Ureter (tissue), 1 donor: ENCODE measurements at places on chromosomes 6 and 20. TPM values are rescaled to one million over a fixed set of nuclear protein-coding genes. Genes with fewer than 3 reads are reported as not detected.
A peak's percentile ranks its signal among the peaks of the same experiment; 100 is the strongest.

Gene PRKN
- 12.1 TPM for total RNA-seq

Gene SEL1L2
- 0.52 TPM for total RNA-seq

- DNase-seq: peak; percentile 23
Observed at GRCh38 chr6:43728586-43728985, 41.0 kb upstream of the MRPS18A start.

GRCh38 chr6:170291271-170292110 lies 613 bp upstream of the DLL1 start:
- DNase-seq: peak; percentile 69

- DNase-seq: no peak
Observed at GRCh38 chr20:24341781-24342180, 127.6 kb upstream of the SYNDIG1 start.

Gene TGM3
- not detected for total RNA-seq

GRCh38 chr6:134667111-134667510 lies 282.8 kb downstream of the ALDH8A1 start:
- no peak for DNase-seq

DNA sequence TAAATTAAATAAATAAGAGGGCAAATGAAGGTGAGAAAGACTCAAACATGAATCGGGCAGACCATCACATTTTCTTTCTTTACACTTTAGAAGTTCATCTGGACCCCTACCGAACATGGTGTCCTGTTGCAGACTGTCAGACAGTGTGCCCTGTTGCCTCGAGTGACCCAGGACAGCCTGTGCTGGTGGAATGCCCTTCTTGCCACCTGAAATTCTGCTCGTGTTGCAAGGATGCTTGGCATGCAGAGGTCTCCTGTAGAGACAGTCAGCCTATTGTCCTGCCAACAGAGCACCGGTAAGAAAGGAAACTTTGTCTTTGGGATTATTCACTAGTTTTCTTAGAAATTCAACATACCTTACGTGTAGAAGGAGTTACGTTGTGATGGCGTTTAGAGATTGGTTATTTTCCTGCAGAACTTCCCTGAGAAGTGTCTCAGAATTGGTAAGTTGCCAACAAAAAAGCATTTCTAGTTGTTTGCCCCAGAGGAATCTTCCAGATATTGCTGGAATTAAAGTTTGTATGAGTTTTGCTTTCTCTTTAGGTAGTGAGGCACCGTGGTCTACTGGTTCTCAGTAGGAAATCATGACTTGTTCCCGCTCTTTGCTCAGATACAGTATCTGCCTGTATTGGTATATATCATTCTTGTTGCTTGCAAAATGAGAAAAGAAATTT lies 70.1 kb downstream of the RNF144B start:
- DNase-seq: no peak

DNA sequence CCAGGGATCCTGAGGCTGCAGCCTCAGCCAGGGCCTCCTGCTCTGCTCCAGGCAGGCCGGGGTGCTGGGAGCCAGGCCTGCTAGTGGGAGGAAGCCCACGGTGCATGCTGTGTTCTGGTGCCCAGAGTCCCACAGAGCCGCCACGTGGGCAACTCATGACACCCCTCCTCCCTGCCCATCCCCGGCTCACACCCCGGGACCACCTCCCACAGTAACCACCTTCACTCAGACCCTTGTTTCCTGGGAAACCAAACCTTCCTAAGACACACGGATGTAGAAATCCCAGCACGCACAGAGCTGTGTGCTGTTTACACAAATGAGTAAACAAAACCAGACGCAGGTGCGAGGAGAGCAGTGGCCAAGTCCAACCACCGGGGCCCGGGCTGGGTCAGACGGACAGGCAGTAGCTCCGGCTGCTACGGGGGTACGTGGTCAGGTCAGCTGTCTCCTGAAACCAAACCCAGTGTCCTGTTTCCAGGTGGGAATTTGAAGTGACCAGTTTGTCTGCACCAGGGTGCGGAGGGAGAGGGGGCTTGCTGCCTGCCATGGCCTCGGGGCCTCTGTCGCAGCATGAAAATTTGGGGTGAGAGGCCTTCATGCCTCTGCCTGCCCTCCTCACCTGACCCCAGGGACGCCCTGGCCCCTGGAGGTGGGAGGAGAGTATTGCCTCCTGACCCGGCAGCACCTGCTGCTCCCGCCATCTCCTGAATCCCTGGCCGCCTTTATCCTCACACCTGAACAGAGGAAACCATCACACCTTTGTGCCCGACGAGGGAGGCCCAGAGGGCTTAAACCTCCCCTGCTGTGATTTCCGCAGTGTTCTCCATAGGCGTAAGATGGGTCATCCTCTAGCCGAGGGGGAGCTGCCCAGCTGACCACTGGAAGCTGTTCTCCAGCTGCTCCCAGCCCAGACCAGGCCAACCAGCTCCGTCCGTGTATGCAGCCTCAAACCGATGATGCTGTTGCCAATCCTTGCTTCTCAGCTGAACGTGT lies 52.0 kb upstream of the SMOC2 start:
- no peak for DNase-seq

GRCh38 chr6:108368431-108369030 lies 73.7 kb downstream of the AFG1L start:
- no peak for DNase-seq

Gene JAG1
- total RNA-seq: 161 TPM

GRCh38 chr6:75424618-75425548 lies 68.7 kb downstream of the FILIP1 start:
- DNase-seq: no peak

- no peak for DNase-seq
Observed at GRCh38 chr6:137353346-137353745, 134.2 kb upstream of the IFNGR1 start.

Gene PLCB4
- 22.9 TPM for total RNA-seq

DNA sequence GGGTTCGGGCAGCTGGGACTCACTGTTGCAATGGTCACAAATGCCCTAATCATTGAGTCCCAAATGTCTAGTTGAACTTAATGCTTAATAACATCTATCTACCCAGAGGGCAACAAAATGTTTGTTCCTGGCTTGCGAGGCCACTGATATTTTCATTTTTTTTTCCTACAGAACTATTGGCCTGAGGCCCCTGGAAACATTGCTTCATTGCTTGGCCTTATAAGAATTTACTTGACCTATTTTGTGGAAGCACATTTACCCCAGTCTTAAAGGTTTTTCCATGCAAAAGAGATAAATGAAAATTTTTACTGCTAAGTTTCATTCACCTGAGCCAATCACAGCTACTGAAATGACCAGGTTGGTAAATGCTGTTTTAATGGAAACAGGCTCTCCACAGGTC lies 133.1 kb upstream of the RIPOR2 start:
- no peak for DNase-seq

DNA sequence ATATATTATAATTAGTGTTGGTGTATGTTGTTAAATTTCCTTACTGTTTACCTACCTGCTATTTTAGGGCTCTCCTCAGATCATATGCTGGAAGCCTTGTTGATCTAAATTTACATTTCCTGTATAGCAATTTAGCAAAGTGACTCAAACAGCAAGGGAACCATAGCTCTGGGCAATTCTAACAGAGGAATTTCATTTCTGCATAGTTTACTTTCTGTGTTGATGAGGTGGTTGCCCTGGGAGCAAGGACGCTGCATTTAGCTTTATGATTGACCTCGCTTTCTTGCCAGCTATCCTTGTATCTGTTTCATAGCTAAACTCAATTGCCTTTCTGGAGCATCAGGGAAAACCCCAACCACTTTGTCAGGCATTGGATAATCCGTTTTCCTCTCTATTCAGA lies 810.8 kb downstream of the GRIK2 start:
- no peak for DNase-seq

GRCh38 chr20:16351415-16351814 lies 221.8 kb downstream of the KIF16B start:
- DNase-seq: no peak

GRCh38 chr20:48285656-48286055 lies 500.4 kb upstream of the SULF2 start:
- DNase-seq: no peak

- DNase-seq: no peak
Observed at GRCh38 chr20:61887596-61888093, 178.0 kb downstream of the TAF4 start.

DNA sequence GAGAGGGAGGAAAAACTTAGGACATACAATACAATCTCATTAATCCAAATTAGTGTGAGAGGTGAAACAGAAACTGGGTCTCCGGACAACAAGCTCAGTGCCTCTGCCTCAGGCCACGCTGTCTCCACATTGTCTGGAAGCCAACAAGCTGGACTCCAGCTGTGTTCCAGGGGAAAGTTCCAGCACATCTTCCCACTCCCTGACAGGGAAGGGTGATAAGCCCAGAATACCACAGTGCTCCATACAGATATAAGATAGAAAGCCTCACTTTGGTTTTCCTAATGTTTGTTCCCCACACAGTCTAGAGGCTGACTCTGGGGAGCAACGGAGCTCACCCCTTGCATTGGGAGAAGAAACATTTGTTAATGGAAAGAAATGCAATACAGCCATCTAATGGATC lies 117.1 kb upstream of the SPTLC3 start:
- no peak for DNase-seq

- no peak for DNase-seq
Observed at GRCh38 chr6:65117817-65118409, 589.1 kb downstream of the EYS start.

- no peak for DNase-seq
Observed at GRCh38 chr20:10370091-10370887, 63.7 kb downstream of the MKKS start.

DNA sequence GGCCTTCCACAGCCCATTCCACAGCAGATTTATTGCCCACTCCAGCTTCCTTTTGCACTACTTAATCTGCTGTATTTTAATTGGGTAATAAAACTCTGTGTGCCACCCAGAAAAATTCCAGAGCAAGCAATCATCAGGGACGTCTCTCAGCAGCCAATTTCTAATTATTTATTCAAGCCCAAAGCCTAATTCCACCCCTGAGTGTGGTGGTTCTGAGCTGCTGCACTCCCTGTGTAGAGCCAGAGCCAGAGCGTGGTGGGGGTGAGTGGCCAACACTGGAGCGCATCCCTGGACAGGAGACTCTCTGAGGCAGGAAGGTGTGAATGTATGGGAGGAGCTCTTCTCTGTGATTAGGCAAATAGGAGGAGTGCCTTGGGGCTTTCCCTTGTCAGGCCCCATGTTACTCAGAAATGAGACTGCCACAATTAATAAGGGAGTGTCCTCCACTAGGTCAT lies 66.1 kb downstream of the CD24 start:
- DNase-seq: no peak

GRCh38 chr6:89375427-89376267 lies 23.1 kb upstream of the UBE2J1 start:
- peak; percentile 77 for DNase-seq

DNA sequence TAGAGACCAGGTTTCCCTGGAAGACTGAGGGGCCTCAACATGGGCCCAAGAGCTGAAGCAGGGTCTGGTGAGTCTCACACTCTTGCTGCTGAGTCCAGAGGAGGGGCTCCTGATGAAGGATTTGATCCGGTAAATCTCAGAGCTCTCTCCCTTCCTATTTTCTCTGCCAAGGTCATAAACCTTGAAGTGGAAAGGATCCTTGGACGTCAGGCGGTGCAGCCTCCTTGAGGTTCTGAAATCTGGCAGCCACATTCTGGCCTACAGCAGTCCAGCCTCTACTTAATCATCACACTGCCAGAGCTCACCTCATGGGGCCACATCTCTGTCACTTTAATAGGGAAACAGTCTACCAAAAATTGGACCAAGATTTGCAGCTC lies 24.0 kb downstream of the ACSS1 start:
- no peak for DNase-seq

Gene DAAM2
- 23.0 TPM for total RNA-seq

DNA sequence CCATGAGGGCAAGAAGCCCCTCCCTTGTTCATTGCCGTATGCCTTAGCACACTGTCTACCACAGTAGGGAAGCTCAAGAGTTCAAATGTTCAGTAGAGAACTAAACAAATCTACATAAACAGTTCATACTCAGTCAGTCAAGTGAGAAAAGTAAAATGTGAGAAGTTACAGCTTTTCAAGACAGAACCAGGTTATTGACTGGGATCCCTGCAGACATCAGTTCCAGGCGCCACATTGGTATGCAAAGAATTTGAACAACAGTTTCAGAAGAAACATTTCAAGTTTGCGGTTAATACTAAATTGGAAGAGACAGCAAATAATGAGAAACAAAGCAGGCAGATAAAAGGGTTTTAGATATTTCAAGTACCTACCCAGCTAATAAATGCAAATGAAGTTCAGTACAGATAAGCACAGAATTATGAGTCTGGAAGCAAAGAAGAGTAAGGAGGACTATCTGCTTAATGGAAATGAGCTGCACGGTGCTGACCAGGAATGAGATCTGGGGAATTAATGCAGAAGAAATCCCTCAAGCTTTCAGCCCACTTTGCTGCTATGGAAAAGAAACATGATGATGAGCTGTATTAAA lies 246.2 kb downstream of the HACE1 start:
- no peak for DNase-seq

- no peak for DNase-seq
Observed at GRCh38 chr6:12083763-12084162, 71.7 kb downstream of the HIVEP1 start.

Gene CD83
- 2.1 TPM for total RNA-seq

DNA sequence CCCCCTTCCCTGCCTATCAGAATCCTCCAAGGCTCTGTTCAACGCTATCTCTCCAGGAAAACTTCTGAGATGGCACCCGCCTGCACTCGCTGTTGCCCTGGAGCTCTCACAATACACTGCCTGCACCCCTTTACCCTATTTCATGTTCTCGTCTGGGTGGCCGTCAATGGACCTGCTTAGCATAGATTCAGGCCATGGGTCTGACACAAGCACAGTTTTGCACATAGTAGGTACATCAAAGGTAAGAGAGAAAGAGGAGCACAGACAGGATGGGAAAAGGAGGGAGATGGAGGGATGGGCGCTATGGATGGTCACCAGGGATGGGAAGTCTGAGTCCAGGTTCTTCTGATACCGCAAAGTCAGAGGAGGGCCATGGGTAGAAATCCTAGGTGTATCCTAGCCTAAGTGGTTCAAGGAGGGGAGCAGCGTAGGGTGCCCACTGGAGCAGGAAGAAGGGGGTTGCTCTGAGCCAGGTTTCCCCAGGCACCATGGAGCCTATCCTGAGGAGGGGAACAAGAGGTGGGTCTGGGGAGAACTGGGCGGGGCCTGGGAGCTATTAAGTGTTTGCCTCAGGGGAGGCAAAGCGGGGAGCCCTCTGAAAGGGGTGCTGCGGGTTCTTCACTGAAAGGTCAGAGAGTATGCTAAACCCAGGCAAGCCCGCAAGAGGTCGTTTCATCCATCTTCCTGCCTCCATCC lies 89.3 kb downstream of the MRPL14 start:
- peak; percentile 30 for DNase-seq

DNA sequence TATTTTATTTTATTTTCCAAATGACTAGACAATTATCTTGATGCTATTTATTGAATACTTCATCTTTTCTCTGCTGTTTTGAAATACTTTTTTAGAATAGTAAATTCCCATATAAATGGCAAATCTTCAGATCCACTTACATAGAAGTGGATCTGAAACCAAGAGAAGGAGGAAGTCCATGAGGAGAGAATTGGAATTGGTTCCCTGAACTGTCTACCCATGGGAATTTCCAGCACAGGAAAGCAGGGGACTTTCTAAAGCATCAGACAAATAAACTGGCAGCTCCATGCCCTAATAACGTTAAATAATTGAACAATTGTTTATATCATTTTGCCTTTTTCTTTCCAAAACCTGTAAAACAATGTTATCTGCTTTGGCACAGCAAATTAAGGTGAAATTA lies 47.1 kb upstream of the PNRC1 start:
- DNase-seq: no peak

Gene TRAPPC3L
- total RNA-seq: not detected

Gene GJA10
- total RNA-seq: not detected

GRCh38 chr20:38737887-38738286 lies 10.4 kb upstream of the ACTR5 start:
- DNase-seq: no peak

Gene LBP
- 0.83 TPM for total RNA-seq

GRCh38 chr6:52164319-52165094 lies 21.7 kb upstream of the IL17A start:
- DNase-seq: no peak

Gene DOP1A
- 43.1 TPM for total RNA-seq
